Tongue (tissue), 3 donors: ENCODE measurements at places on chromosomes 7 and 10. TPM values are rescaled to one million over a fixed set of nuclear protein-coding genes. Genes with fewer than 3 reads are reported as not detected.

CACNB2 gene
- 3.3 TPM for total RNA-seq

RPEL1 gene
- total RNA-seq: not detected

SEMA3D gene
- total RNA-seq: 18.1 TPM

CUBN gene
- 3.5 TPM for total RNA-seq

CHAT gene
- total RNA-seq: not detected
